Cerebellar nuclear complex (tissue), 1 donor: ENCODE measurements at places on chromosomes 16 and 17.
A peak's percentile ranks its signal among the peaks of the same experiment; 100 is the strongest.

- no peak for DNase-seq
Observed at GRCh38 chr17:78933025-78933958, 8.1 kb upstream of the TIMP2 start.

- no peak for DNase-seq
Observed at GRCh38 chr16:74291577-74292208, 4.9 kb upstream of the PSMD7 start.

GRCh38 chr16:50743581-50744225, 1.8 kb downstream of the CYLD start:
- DNase-seq = no peak

DNA sequence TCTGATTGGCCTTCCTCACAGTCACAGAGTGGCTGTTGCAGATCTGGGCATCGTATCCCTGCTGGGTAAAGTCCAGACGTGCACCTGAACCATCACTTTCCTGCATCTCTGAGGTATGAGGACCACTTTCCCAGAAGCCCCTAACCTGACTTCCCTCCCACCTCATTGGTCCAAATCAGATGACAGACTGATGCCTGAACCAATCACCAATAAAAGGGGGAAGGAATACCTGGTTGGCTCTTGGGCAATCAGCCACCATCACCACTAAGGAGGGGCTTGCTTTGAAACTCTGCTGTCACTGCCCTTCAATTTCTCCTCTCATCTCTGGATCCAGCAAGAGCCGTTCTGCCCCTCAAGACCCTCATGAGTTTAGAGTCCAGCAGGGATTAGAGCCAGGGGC, 13.6 kb upstream of the WFDC1 start:
- DNase-seq = no peak

- no peak for DNase-seq
Observed at GRCh38 chr16:69132424-69133252, at the start of the genes CHTF8 and UTP4. TSS of gene CHTF8 (minus strand) at chr16:69132588. CDS start at chr16:69121458, 11,130 bp downstream. TSS of gene UTP4 (plus strand) at chr16:69132649. CDS start at chr16:69133460, 811 bp downstream.

GRCh38 chr16:73069581-73070262, 21.8 kb upstream of the ZFHX3 start:
- DNase-seq = no peak

- no peak for DNase-seq
Observed at GRCh38 chr17:55275894-55276804, 11.4 kb downstream of the HLF start.

DNA sequence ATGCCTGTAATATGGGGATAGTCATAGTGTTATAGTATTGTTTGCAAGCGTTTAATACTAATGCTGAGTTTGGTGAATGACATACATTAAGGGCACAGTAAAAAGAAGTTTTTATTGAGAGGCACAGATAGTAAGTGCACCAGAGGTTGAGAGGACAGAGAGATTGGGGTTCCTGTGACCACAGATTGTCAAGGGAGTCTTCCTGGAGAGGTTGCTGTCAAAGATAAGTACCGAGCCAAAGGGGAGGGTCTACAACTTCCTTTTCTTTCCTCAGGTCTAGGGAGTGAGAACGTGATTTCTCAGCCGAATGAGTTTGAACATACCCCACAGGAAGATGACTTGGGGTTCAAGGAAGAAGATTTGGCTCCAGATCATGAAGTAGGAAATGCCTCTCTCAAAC, 1.8 kb downstream of the ZNF48 start:
- no peak for DNase-seq

GRCh38 chr16:80536238-80536637, 4.6 kb upstream of the DYNLRB2 start:
- no peak for DNase-seq

DNA sequence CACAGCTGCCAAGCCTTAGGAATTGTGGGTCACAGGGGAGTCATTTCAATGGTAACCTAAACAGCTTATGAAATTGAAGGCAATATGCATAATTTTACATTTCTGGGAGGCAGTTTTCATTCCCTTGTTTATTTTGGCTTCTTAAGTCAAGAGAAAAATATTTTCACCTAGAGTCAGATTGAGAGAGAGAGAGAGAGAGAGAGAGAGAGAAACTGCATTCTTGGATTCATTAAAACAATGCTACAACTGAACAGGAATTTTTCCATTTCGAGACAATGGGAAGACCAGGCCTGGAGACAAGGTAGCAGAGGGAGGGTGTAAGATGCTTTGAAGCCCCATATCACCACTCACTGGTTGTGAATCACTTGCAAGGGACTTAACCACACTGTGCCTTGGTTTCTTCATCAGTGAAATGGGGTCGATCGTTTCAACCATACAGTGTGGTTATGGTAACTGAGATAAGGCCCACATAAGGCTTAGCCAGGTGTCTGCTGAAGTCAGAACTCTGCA, 224.7 kb upstream of the IRX3 start:
- no peak for DNase-seq

GRCh38 chr17:28616281-28616680, 2.3 kb upstream of the RSKR start:
- no peak for DNase-seq

DNA sequence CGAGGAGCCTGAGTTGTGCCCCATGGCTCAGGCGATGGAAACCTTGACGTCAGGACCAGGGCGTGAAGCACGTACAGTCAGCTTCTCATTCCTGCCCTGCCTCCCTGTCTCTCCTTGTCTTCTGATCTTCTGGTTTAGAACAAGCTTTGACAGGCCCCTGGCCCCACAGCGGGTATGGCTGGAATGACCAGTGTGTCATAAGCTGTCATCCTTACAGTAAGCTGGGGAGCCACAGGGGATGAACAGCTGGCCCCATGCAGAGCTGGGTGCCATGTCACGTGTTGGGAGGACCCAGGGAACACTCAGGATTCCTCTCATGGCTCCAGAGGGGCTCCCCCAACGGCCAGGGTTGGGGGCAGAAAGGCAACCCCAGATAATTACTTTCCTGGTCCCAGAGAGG, 157.6 kb upstream of the PLCG2 start:
- DNase-seq = no peak

DNA sequence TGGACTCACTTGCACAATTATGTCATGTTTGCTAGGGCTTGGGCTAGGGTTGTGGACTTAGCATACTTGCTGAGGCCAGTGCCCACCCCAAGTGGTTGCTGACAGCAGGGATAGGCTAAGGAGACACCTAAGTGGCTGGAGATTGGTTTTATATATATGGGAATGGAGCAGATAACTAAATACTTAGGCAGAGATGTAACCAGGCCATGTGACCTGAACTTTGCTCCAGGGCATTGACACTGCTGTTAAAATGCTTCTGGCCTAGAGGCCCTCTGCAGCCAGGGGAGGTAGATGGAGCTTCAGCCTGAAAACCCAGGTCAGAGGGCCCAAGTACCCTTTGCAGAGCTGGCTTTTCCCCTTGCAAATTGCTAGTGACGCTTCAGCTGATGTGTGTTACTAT, 1.4 kb upstream of the ITGB3 start:
- DNase-seq = no peak

DNA sequence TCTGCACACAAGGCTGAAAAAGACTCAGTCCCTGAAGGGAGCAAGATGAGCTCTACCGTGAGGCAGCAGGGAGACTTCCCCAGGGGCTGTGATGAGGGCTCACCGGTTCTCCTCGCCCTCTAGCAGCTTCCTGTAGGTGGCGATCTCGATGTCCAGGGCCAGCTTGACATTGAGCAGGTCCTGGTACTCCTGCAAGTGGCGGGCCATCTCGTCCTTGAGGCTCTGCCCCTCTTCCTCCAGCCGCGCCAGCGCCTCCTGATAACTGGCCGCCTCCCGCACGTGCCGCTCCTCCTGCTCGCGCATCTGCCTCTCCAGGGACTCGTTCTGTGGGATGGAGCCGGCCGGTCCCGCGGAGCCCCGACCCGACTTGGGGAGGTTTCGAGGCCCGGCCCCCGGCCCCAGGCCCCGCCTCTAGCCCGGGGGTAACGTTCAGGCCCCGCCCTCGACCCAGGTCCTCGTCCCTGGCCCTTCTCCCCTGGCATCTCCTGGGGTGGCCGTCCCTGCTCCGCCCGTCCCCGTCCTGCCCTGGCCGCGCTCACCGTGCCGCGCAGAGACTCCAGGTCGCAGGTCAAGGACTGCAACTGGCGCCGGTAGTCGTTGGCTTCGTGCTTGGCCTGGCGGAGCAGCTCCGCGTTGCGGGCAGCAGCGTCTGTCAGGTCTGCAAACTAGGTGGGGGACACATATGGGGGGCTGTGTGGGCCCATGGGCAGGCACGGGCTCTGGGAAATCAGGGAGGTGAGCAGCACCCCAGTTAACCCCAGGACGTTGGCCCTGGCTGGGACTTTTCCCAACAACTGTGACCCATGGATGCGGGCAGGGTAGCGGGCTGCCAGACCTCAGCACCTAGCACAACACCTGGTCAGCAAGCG, 3.9 kb downstream of the GFAP start:
- DNase-seq = no peak

DNA sequence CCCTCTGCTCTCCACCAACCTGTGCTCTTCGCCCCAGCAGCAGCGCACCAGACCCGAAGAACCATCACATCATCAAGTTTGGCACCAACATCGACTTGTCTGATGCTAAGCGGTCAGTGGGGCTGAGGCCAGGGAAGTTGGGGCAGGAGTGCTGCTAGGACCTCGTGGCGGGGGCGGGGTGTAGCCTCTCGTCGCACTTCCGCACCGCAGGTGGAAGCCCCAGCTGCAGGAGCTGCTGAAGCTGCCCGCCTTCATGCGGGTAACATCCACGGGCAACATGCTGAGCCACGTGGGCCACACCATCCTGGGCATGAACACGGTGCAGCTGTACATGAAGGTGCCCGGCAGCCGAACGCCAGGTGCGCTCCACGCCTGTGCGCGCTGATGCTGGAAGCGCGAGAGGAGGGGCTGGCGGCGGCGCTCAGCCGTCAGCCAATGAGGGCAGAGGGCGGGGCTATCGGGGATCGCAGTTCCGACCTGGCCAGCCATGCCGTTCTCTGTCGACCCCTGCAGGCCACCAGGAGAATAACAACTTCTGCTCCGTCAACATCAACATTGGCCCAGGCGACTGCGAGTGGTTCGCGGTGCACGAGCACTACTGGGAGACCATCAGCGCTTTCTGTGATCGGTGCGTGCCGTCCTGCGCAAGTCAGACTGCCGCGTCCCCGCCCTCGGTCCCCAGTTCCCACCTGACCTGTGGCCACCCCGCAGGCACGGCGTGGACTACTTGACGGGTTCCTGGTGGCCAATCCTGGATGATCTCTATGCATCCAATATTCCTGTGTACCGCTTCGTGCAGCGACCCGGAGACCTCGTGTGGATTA, 3.2 kb upstream of the TMEM88 start:
- peak; percentile 37 for DNase-seq

DNA sequence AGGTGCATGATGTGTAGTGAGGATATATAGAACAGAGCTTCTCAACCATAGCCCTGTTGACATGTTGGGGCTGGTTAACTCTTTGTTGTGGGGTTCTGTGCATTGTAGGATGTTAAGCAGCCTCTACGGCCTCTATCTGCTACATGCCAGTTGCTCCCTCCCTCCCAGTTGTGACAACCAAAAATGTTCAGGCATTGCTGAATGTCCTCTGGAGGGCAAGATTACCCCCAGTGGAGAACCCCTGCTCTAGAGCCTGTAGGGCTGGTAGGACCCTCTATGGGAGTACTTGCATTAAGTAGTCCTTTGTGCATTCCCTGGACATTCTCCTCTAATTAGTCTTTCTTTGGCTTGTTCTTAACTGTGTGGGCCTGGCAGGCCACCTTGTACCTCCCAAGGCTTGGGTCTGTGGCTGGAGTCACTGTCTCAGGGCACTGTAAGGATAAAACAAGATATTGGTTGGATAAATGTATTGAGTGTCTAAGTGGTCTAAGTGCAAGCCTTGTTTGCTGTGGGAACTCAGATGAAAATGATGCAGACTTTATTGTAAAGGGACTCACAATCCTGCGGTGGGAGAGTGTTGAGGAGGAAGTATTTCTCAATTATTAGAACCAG, 19.8 kb upstream of the MYO1D start:
- DNase-seq = no peak

GRCh38 chr16:53090286-53090590, 35.4 kb downstream of the CHD9 start:
- DNase-seq = no peak

DNA sequence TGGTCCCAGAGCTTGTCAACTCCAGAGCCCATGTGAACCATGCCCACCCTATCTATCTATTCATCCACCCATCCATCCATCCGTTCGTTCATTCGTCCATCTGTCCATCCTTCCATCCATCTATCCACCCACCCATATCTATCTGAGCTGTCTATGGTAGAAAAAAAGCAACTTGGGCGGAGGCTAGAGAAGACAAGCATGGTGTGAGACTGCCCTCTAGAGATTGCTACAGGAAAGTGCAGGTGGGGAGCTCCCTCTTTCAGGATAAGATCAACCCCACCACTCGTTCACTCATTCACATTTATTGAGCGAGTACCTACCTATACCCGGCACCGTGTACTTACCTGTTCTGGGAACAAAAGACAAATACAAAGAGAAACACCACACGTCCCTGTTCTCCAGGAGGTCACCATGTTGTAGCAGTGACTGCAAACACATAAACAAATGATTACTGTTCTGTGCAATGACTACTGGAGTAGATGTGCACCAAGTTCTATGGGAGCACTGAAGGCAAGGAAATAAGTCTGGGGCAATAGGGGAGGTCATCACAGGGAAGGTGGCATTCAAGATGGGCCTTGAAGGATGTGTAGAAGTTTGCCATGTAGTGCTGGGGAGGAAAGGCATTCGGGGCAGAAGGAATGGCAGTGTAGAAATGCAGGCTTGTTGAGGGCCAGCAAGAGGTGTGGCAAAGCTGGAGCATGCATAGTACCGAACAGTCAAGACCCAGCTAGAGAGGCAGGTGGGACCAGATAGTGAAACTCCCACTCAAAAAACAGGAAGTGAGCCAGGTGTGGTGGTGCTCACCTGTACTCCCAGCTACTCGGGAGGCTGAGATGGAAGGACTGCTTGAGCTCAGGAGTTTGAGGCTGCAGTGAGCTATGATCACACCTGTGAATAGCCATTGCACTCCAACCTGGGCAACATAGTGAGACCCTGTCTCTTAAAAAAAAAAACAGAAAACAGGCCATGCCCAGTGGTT, 13.4 kb upstream of the ATP5MC1 start:
- DNase-seq = no peak

- no peak for DNase-seq
Observed at GRCh38 chr16:78396673-78397072, 297.2 kb downstream of the WWOX start.

DNA sequence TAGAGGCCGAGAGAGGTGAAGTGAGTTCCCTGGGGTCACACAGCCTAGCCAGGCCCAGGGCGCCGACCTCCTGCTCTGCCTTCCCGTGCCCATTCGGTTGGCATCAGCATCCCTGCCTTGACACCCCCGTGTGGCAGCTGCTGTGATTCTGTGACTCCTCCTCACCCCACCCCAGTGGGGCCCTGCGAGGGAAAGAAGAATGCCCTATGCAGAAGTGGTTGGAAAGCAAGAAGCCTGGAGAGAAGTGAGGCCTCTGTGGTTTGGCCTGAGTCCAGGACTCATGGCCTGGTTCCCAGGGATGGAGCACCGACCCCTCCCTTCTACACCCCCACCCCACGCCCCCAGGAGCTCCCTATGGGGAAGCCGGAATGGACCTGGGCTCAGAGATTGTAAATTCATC, 296.2 kb downstream of the SEC14L1 start:
- DNase-seq = no peak
